Coronary artery (tissue), 2 donors: ENCODE measurements at places on chromosomes 2 and 18.
A peak's percentile ranks its signal among the peaks of the same experiment; 100 is the strongest.

GRCh38 chr2:62895632-62896009, 155.0 kb upstream of the OTX1 start:
- DNase-seq: no peak

DNA sequence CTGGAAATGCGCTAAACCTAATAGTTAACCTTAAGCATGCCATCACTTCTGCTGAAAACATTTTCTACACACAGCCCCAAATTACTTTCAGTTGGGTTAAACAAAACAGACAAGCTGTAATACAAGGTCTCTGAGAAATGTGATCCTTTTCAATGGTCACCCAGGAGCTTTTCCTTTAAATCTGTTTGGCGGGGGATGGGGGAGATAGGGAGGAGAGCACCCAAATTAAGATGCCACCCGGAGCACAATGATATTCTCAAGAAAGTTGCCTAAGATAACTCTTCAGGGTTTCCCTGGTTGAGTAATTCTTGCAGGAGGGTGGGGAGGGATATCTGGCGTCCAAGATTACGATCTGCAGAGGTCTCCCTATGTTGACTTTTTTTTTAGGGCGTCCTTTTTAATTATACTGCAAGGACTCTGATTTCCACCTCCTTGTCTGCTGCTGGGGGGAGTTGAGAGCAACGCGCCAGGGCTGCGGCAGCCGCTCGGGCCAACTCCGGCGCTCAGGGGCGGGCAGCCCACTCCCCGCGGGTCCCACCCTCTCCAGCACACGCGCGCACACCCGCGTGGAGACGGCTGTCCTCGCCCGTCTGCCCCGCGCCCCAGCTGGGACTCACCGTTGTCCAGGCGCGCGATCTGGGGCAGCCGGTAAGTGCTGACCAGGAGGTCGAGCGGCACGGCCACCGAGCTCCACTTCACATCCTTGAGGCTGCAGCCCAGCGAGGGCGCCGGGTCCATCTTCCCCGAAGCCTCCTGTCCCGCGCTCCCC, 807 bp downstream of the GAREM1 start:
- peak; percentile 75 for DNase-seq

GRCh38 chr2:2456721-2457120, 125.6 kb upstream of the MYT1L start:
- DNase-seq: no peak

DNA sequence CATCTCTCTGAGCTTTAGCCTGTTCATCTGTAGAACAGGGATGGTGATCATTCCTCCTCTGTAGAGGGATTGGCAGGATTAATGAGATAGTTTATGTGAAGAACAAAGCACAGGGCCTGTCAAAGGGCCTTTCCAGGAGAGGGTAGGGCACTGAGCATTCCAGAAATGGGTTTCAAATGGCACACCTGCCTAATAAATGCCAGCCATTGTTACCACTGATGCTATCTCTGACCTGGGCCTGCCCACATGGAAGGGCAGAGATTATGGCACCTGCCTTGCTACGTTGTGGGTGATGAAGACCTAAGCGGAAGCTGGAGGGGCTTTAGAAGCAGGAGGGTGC, 31.0 kb upstream of the GMPPA start:
- no peak for DNase-seq

DNA sequence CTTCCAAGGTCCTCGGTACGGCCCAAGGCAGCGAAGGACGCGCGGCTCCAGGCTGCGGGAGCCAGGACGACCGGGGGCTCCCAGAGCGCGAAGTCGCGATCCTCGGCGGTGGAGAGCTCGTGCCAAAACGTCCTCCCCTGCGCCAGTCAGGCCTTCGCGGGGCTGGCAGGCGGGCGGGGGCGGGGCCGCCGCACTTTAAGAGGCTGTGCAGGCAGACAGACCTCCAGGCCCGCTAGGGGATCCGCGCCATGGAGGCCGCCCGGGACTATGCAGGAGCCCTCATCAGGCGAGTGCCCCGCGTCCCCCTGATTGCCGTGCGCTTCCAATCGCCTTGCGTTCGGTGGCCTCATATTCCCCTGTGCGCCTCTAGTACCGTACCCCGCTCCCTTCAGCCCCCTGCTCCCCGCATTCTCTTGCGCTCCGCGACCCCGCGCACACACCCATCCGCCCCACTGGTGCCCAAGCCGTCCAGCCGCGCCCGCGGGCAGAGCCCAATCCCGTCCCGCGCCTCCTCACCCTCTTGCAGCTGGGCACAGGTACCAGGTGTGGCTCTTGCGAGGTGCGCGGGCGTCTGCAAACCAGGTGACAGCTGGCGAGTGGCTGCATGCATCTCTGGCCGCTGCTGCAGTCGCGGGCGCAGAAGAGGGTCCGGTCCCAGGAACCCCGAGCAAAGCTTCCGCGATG, at the start of gene CIDEA:
Gene CIDEA, plus strand, starts transcription at position 226 of the 684 bp plus-strand sequence. Its CDS starts 23 bp downstream, at position 249.
- DNase-seq: no peak

DNA sequence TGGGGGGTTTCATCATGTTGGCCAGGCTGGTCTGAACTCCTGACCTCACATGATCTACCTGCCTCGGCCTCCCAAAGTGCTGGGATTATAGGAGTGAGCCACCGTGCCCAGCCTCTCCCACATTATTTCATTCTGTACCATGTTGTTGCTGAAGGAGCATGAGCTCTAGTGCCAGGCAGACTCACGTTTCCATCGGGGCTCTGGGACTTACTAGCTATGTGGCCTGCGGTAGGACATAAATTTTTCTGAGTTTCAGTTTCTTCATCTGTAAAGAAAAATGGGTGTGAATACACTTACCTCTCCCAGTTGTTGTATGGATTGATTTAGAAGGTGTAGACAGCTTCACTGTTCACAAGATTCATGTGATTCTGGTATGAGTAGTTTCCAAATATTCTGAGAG, 30.8 kb upstream of the CCL20 start:
- DNase-seq: no peak

DNA sequence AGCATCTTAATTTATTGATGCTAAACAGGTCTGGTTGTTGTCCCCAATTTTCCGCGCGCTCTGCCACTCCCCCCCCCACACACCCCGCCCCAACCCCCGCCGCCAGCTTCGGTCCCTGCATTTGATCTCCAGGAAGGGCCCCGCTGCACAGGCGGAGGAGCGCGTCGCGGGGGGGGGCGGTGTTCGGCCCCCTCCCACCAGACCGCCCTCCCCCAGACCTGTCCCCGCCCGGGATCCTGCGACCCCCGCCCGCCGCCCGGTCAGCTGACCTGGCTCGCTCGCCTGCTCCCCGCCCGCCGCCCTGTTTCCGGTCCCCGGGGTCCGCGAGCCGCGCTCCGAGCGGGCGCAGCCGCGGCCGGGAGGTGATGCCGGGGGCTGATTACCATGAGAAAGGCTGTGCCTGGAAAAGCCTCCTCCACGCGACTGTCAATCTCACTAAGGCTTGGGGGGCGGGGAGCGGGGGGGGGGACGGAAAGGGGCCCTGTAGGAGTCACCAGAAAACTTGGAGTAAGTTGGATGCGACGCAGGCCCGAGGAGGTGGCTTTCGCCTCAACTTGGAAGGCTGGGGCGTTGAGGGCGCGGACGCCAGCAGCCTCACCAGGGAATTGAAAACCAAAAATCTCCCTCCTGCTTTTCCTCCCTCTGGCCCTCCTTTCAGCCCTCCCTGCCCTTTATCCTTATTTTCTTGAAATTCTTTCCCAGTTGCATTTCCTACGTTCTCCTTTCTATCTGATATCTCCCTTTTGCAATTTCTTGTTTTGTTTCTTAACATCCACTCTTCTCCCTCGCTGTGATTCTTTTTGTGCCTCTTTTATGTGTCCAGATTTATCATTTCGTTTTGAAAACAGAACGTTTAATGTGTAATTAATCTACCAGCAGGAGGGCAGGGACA, 4.4 kb upstream of the ZEB2 start:
- peak; percentile 89 for DNase-seq

DNA sequence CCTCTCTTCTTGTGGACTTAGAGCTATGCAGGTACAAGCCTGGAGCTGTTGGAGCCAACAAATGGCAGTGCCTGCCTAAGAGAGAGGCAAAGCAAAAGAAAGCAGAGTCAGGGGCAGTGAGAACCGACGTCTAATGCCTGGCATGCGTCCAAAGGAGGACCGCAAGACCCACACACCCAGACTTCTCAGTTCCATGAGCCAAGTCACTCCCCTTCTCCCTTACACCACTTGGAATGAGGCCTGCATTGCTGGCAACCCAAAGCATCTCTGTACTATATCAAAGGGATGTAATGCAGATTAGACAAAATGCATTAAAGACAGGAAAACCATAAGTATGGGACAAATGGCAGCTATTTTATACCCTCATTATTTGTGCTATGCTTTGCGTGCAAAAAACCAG, 49.9 kb upstream of the RNU4ATAC start:
- no peak for DNase-seq

- DNase-seq: no peak
Measured at GRCh38 chr2:79530443-79530842, 17.6 kb downstream of the CTNNA2 start.

- no peak for DNase-seq
Measured at GRCh38 chr2:39725401-39725800, 53.7 kb downstream of the THUMPD2 start.

- no peak for DNase-seq
Measured at GRCh38 chr2:228613133-228613850, 431.8 kb upstream of the SPHKAP start.

- peak; percentile 52 for DNase-seq
Measured at GRCh38 chr2:230933521-230934180, 8.6 kb upstream of the GPR55 start.

DNA sequence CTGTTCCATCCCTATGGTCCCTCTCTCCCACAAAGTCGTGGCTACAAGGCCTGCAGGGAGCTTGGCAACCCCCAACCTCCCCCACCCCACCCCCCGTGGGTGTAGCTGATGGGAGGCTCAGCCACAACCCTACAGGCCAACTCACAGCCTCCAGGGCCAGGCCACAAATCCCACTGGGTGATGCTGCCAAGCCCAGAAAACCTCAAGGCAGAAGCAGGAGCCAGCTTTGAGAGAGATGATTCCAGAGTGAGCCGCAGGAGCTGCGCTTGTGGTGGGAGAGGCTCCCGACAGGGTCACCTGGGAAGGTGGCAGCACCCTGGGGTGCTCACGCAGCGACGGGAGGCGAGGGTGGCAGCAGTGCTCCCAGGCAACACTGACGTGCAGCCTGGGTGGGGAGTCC, 44.8 kb downstream of the ADCY3 start:
- DNase-seq: peak; percentile 71

- DNase-seq: no peak
Measured at GRCh38 chr18:832085-832681, 20.1 kb upstream of the YES1 start.

- DNase-seq: no peak
Measured at GRCh38 chr2:174644406-174644805, 46.8 kb upstream of the WIPF1 start.

DNA sequence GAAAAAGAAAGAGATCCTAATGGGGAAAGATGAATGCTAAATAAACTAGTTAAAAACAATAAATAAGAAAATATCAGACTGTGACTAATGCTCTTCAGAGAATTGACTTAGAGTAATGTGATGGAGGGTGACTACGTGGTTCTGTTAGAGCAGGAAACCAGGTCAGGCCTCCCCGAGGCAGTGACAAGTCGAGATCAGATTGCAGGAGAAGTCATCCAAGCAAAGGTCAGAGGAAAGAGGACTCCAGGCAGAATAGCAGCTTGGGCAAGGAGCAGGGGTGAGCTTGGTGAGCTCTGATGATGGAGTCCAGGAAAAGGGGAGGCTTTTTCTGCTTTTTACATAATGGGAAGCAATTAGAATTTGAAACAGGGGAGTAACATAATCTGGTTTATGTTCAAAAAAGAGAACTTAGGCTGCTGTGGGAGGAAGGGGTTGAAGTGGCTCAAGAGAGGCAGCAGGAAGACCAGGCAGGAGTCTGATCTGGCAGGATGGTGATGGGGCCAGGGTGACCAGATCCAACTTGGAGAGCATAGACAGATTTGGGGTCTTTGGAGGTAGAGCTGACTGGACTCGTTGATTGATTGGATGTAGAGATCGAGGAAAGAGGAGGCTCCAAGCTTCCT, 27.3 kb upstream of the ITGB6 start:
- no peak for DNase-seq

DNA sequence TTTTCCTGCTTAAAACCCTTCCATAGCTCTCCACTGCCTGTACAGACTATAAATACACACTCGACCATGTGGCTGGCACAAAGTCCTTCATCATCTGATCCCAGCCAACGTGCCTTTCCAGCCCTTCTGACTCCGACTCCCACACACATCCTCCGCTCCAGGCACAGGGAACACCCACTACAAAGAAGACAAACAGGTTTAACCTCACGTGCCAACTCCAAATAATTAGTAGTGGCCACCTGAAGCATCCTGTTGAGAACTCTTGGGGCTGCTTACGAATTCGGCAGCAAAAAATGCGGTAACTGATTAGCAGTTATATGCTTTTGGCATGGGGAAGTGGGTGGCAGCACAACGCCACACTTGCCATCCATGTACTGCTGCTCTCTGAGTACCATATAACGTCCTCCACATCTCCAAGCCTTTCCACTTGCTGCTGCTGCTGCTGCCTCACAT, 12.1 kb downstream of the SPIRE1 start:
- DNase-seq: no peak

DNA sequence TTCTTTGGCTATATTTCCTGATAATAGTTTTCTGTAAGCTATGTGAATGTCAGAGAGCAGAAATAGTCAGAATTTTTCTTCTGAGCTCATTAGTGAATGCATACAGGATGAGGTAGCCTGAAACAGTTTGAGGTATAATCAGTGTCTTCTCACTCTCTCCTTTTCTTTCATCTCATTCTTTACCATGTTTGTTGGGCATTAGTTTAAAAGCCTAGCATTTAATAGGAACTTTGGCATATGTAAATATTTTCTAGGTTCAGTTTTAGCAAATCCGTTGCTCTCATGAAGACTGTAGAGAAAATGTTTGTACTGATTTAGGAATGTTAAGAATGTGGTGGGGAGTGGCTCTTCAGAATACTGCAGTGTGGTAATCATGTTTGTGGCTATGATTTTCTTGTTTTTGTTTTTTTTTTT, 119.4 kb downstream of the PARD3B start:
- DNase-seq: no peak

- DNase-seq: no peak
Measured at GRCh38 chr2:176794392-176794791, 418.2 kb upstream of the HNRNPA3 start.

DNA sequence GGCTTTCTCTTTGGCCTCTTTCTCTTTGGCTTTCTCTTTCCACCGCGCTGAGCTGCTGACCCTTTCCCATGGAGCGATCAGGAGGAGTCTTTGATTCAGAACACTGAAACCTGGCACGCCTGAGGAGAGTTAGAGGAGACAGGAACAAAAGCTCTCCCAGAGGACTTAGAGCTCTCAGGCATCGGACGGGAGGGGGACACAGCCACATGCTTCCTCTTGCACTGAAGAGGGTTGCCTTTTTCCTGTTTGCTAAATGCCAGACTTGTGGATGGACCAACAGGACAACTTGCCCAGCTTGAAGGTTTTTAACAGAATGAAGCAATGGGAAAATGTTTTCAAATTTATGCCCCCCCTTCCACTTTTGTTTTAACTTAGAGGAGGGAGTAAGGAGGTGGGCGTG, 3.6 kb upstream of the PTPN18 start:
- DNase-seq: no peak

DNA sequence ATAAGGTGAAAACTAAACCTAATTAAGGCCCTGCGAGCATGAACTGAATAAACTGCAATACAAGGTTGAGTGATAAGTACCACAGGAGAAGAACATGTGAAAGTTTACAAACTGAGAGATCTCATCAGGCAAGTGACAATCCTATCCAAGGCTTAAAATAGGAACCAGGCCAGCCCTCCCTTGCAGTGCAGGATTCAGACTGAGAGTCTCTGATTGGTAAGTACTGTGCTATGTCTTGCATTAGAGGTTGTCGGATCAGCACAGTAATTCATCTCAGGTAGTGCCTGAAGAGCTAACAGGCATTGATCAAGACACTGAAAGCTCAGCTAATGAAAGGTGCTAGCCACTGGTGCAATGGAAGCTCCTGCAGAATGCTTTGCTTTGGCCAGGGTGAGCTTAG, 801.7 kb upstream of the ID2 start:
- DNase-seq: no peak

GRCh38 chr18:59685501-59685900, 11.7 kb downstream of the CCBE1 start:
- DNase-seq: no peak
